ENCODE measurements at places on chromosomes 2 and 18.

- DNase-seq, result no peak
Measured at GRCh38 chr2:78890935-78891334, 134.6 kb upstream of the REG3G start.

DNA sequence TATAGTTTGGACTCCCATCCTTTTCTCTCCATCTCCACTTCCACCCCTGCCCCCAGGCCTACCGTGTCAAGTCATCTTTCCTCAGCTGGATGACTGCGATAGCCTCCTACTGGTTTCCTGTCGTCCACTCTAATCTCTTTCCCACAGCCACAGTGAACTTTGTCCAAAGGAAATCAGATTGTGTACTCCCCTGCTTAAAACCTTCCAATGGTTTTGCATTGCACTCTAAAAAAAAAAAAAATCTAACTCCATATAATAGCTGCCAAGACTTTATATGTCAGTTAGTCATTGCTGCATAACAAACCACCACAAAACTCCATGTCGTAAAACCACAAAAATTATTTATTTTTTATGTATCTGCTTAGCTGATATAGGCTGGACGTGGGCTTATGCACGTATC lies 160.2 kb upstream of the CCDC68 start:
- DNase-seq, result no peak

DNA sequence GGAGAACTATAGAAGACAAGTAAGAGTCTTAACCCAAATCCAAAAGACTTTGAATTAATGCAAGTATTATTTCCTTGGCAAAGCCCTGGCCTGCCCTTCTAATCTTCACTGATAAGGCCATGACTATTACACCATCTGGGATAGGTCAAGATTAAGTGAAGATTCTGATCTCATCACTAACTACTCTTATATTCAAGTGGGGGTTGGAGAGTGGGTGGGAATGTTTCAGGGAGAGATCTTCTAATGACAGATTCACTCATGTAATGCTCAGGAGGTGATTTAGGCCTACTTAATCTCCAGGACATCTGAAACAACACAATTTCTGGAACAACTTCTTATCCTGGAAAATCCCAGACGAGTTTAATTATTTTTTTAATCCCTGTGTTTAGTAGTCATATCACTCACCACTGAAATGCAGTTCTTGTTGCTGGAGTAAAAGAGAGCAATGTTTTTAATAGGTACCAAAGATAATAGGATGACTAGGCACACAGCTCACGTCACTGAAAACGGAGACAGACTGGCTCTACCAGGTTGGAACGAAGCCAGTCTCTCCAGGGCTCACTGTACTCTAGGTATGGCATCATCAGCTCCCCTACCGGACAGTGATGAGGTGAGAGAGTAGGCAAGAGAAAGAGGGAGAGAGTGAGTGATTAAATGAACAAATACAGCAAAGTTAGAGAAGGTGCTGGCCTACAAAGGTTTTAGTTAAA lies 133.1 kb downstream of the NCKAP5 start:
- no peak for DNase-seq

DNA sequence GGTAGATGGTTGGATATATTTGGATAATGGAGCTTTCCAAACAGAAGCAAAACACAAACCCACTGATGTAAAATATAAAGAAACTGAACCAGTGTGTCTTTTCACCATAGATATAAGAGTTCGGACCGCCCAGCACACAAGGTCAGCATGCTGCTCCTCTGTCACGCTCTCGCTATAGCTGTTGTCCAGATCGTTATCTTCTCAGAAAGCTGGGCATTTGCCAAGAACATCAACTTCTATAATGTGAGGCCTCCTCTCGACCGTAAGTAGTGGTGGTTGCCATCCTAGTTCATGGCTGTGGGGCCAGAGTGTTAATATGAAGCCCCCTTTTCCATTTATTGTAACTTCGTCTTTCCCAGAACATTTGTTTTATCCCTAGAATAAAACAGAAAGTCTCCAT lies 125.2 kb upstream of the LYPD6 start:
- no peak for DNase-seq

GRCh38 chr2:140288726-140289125 lies 1508.5 kb upstream of the NXPH2 start:
- no peak for DNase-seq

GRCh38 chr2:193446967-193447366 lies 1252.2 kb upstream of the TMEFF2 start:
- no peak for DNase-seq

DNA sequence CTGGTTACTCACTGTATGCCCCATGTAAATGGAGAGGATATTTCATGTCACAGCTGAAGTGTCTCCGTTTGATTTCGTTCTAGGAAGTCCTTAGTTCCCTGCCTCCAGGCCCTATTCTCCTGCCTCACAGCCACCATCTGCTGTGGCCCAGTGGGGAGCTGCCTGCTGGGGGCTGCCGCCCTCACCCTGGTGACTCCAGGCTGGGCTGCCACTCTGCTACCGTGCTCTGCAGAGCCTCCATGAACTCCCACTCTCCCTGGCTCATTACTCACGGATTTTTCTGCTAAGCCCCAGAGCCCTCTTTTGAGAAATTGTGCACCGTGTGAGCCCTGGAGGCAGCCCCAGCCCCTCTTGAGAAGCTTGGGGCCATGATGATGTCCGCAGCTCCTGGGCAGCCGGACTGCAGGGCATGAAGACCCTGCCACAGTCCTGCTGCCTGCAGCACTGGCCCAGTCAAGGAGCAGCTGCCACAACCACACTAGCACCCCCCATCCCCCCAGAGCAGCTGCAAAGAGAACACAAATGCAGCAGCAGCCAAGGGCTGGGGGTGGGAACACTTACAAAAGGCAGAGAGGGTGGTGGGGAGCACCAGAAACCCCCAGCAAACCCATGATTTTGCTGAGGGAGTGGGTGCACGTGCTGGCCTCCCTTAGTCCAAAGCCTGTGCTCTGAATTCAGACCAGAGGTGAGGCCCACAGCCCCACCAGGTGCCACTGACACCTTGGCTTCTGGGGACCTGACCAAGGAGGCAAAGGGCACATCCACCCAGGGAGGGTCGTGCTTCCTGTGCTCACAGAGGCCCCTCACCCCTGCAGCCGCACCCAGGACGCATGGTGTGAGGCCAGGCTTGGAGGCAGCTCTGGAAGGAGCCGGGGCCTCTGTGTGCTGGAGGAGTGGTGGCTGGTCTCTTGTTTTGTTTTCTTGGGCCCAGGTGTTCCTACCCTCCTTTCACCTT lies 270.2 kb upstream of the RAB6C start:
- no peak for DNase-seq

GRCh38 chr2:237383991-237384671 lies 29.8 kb downstream of the COL6A3 start:
- no peak for DNase-seq

GRCh38 chr18:66729442-66730239 lies 125.8 kb upstream of the CDH19 start:
- DNase-seq, result no peak

GRCh38 chr2:226489775-226490541 lies 309.7 kb downstream of the IRS1 start:
- no peak for DNase-seq

DNA sequence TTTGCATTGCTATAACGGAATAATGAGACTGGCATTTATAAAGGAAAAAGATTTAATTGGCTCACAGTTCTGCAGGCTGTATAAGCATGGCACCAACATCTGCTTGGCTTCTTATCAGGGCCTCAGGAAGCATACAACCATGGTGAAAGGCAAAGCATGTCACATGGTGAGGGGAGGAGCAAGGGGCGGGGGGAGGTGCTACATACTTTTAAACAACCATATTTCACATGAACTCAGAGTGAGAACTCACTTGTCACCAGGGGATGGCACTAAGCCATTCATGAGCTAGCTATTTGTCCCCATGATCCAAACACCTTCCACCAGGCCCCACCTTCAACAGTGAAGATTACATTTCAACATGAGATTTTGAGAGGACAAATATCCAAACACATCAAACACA lies 188.7 kb downstream of the MBD5 start:
- no peak for DNase-seq

GRCh38 chr2:12602661-12603060 lies 114.1 kb upstream of the TRIB2 start:
- no peak for DNase-seq

DNA sequence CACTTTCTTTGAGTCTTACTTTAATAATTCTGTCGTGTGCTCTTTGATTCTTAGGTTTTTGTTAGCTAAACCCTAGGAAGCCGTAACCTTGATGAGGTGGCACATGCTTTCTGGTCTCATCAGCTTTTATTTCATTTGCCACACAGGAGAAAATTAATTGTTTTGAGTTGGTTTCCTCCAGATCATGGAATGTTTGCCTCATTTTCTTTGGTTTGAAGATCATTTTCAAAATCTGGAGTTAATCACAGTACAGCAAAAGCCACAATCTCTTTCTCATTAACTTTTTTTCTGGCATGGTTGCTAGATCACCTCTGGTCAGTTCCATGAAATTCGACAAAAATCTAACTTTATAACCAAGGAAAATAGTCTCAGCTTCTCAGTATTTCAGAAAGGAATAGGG lies 182.9 kb downstream of the MYO1B start:
- DNase-seq, result no peak

DNA sequence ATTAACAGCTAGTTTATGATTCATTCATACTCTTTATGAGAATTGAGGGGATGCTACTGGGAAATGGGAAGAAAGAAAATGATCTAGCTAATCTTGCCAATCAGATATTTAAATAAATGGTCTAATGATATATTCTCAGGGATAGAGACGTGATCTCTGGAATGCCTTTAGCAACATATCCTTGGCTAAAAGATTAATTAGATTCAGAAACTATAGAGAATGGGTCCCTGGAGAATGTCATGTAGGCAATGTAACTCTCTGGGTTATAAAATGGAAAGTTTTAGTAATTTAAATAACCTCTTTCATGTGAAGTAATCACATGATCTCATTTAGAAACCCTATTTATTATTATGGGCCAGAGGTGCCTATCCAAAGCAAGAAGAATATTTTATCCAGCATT lies 771.0 kb upstream of the CDH2 start:
- no peak for DNase-seq

GRCh38 chr2:147398996-147399395 lies 445.8 kb upstream of the ACVR2A start:
- DNase-seq, result no peak

DNA sequence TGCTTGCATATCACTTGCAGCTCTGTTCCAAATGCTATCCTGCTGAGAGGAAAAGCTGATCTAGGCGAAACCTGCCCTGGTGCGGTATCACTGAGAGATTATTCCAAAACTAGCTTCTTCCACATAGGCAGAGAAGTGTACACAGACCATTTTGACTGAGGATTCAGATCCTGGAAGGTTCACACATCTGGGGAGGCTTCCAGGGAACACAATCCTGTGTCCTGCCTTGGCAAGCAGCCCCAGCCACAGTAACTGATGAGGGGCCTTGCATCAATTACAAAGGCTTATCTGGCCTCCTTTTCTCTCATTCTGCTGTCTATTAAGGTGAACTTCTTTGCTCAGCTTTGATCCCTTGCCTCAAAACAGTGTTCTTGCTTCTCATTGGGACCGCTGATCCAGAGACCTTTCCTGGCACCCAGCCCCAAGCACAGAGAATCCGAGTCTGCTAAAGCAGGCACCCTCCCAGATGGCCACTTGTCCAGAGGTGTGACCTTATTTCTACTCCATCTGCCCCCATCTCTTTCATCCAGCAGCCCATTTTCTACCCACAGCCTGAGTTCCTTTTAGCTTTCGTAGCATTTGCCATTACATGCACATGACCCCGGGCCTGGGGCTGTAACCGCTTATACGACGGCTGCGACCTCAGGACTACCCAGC lies 52.3 kb upstream of the ZFP36L2 start:
- DNase-seq, result no peak
